ENCODE measurements at places on chromosomes 2 and 18. TPM values are rescaled to one million over a fixed set of nuclear protein-coding genes. Genes with fewer than 3 reads are reported as not detected.

Gene AGFG1
- total RNA-seq = 92.1 TPM

GRCh38 chr2:55277310-55277709 lies 8.3 kb upstream of the MTIF2 start:
- no peak overlapping the region for H3K4me3 ChIP-seq
- no peak for DNase-seq
- no peaks in the 10 kb centered on the region for H3K36me3 ChIP-seq
- no peaks in the 10 kb centered on the region for H3K27me3 ChIP-seq

Gene SCN1A
- total RNA-seq = 0.35 TPM

DNA sequence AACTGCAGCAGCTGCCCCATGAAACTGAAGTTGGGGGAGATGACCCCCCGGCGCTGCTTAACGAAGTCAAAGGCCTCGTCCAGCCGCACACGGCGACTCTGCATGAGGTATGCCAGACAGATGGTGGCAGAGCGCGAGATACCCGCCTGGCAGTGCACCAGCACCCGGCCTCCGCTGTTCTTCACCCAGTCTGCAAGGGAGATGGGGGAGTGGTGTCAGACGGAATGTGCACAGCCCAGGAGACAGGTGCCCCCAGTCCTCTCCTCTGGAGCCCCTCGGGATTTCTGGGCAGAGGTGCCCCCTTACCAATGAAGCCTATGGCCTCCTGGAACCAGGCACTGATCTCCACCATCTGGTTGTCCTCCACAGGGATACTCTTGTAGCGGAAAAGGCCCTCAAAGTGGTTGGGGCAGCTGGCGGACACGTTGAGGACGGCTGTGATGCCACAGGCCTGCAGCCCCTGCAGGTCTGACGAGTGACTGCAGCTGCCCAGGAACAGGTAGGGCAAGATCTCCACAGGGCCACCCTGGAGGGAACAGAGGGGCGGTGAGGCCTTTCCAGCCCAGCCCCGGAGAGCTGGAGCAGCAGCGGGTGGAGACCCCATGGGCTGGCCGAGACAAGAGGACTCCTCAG lies 1.3 kb downstream of the DUSP2 start:
- no peaks in the 10 kb centered on the region for H3K27me3 ChIP-seq
- peaks cover 16% of the 10 kb centered on the region for H3K4me1 ChIP-seq
- H3K36me3 ChIP-seq = no peaks in the 10 kb centered on the region
- no peak overlapping the region for H3K27ac ChIP-seq

GRCh38 chr2:44965684-44966083 lies 24.2 kb downstream of the SIX3 start:
- no peak for DNase-seq
- peaks cover 18% of the 10 kb centered on the region for H3K27me3 ChIP-seq
- no peaks in the 10 kb centered on the region for H3K36me3 ChIP-seq
- no peaks in the 10 kb centered on the region for H3K4me1 ChIP-seq

Gene DHRS9
- total RNA-seq = 0.81 TPM

DNA sequence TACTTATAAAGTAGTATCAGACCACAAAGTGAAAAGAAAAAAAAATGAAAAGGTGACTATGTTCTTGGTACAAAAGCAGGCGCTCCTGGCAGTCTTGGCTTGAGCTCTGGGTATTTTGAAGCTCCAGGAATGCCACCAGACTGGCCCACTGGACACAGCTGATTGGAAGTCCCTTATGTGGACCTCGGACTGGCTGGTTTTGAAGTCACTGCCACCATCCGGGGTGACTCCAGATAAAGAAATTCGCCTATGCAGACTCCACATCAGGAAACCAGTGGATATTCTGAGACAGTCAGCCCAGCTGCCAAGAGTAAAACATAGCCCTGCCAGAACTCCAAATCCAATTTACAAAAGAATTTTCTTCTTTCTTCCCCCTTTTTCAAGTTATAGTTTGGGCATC lies 28.0 kb downstream of the ACKR3 start:
- H3K36me3 ChIP-seq = no peaks in the 10 kb centered on the region
- H3K4me1 ChIP-seq = no peaks in the 10 kb centered on the region
- no peak overlapping the region for H3K4me3 ChIP-seq
- no peak for DNase-seq
- H3K27ac ChIP-seq = peak overlapping the region; percentile 52
- no peaks in the 10 kb centered on the region for H3K27me3 ChIP-seq

GRCh38 chr2:168841445-168841844 lies 39.0 kb downstream of the NOSTRIN start:
- no peaks in the 10 kb centered on the region for H3K4me1 ChIP-seq
- H3K27me3 ChIP-seq = no peaks in the 10 kb centered on the region
- H3K36me3 ChIP-seq = no peaks in the 10 kb centered on the region
- no peak overlapping the region for H3K4me3 ChIP-seq
- no peak for DNase-seq
- H3K27ac ChIP-seq = no peak overlapping the region

DNA sequence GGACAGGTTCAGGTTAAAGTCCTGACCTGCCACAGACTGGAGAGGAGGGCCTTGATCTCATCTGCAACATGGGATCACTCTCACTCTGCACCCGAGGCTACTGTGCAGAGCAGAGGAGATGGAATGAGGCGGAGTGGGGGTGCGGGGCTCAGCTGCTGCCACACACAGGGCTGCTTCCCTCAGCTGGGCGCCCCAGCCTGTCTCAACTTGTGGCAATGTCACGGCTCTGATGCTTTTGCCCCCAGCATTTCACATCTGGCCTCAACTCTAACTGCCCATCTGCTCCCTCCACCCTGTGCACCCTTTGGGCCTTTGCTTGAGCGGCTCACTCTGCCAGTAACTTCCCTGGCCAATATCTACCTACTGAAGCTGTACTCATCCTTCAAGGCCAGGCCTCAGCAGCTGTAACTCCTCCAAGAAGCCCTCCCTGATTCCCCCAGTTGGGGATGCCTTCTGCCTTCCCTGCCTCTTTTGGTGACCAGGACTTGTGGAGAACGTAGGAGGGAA lies 70.3 kb downstream of the POLR1A start:
- H3K27ac ChIP-seq = peak overlapping the region; percentile 84
- peaks cover 20% of the 10 kb centered on the region for H3K36me3 ChIP-seq
- H3K4me1 ChIP-seq = peaks cover 46% of the 10 kb centered on the region
- no peak for DNase-seq

DNA sequence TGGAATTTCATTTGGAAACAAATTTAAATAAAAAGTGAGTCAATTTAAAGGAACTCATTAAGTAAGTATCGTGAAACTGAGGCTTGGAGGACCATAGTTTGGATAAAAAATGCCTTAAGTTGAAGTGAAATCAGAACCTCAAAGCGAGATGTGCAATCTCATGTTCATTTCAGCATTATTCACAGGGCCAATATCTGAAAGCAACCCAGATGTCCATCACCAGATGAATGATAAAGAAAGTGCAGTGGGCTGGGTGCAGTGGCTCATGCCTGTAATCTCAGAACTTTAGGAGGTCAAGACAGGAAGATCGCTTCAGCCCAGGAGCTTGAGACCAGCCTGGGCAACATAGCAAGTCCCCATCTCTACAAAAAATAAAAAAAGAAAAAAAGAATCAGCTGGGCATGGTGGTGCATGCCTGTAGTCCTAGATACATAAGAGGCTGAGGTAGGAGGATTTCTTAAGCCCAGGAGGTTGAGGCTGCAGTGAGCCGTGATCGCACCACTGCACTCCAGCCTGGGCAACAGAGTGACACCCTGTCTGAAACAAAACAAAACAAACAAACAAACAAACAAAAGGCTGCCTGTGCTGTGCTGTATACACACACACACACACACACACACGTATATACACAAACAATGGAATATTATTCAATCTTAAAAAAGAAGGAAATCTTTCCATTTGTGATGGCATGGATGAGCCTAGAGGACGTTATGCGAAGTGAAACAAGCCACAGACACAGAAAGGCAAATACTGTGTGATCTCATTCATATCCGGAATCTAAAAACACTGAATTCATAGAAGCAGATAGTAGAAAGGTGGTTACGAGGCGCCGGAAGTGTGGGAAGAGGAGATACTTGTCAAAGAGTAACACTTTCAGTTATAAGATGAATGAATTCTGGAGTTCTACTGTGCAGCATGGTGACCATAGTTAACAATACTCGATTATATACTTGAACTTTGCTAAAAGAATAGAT lies 14.5 kb downstream of the SH3RF3 start:
- H3K27ac ChIP-seq = no peak overlapping the region
- no peaks in the 10 kb centered on the region for H3K36me3 ChIP-seq
- H3K4me3 ChIP-seq = no peak overlapping the region
- no peaks in the 10 kb centered on the region for H3K4me1 ChIP-seq

DNA sequence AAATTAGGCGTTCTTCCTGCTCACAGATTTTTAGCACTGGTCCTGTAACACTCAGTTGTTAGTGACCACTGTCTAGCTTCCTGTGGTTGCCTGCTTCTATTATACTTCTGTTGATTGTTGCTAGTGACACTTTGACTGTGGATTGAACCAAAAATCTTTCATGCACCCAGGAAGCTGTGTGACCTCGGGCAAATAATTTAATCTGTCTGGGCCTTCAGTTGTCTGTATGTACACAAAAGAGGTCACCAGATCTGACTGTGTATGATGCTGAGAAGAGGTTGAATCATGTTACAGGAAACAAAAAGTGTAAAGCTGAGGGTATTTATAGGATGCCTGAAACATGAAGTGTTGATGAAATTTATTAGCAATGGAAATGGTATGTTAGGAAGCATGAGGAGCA lies 12.7 kb downstream of the ICOS start:
- H3K36me3 ChIP-seq = no peaks in the 10 kb centered on the region
- no peaks in the 10 kb centered on the region for H3K4me1 ChIP-seq
- H3K27me3 ChIP-seq = no peaks in the 10 kb centered on the region
- H3K4me3 ChIP-seq = no peak overlapping the region
- no peak for DNase-seq
- H3K27ac ChIP-seq = no peak overlapping the region

GRCh38 chr2:108787216-108787541 lies 608 bp downstream of the CCDC138 start:
- H3K4me1 ChIP-seq = peaks cover 11% of the 10 kb centered on the region
- H3K36me3 ChIP-seq = no peaks in the 10 kb centered on the region
- H3K27me3 ChIP-seq = no peaks in the 10 kb centered on the region
- peak overlapping the region; percentile 79 for H3K4me3 ChIP-seq
- no peak overlapping the region for H3K27ac ChIP-seq

DNA sequence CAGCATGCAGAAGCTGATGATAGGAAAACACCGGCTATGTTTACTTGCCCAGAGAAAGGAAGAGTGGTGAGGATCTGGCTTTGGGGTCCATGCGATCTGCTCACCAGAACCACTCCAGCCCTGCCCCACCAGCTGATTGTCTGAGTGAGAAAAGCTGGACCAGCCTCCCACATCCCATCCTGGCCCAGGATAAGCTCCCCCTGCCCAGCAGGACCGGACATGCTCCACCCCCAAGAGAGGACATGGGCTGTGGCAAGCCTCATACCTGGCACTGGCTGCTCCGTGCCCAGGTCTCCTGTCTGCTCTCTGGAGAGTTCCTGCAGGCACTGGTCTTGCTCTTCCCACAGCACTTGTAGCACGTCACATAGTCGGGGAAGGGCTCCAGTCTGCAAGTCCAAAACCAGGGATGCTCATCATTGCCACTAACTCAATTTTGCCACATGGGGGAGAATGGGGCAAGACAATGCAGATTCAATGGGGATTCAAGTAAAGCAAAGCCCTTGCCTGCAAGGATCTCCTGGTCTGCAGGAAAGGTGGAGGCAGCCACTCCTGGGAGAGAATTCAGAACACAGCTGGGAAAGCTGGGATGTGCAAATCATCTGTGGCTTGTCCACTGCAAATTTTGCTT lies 30.0 kb downstream of the SCTR start:
- H3K27ac ChIP-seq = no peak overlapping the region
- DNase-seq = no peak
- H3K36me3 ChIP-seq = no peaks in the 10 kb centered on the region
- peaks cover 21% of the 10 kb centered on the region for H3K4me1 ChIP-seq

- DNase-seq = no peak
- H3K4me3 ChIP-seq = no peak overlapping the region
- no peaks in the 10 kb centered on the region for H3K27me3 ChIP-seq
These were observed 37.7 kb downstream of the INPP4A start for GRCh38 chr2:98482362-98482761.

DNA sequence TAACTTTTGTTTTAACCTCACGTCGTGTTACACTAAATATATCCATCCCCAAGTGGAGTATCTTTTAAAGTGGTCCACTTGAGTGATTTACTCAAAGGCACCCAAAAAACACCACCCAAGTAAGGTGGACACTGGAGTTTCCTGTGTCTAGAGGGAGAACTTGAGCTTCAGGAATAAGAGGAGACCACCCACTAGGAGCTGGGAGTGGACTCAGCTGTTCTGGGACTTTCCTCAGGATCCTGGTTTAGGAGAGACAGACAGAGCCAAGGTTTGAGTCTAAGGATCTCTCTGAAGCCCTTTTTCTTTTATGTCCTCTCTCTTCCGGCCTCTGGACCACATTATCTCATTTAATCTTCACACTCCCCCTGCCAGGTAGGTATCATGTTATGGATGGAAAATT lies 150.7 kb downstream of the GBX2 start:
- no peak overlapping the region for H3K4me3 ChIP-seq
- no peaks in the 10 kb centered on the region for H3K36me3 ChIP-seq
- no peaks in the 10 kb centered on the region for H3K4me1 ChIP-seq

GRCh38 chr2:118431586-118431985 lies 343.3 kb downstream of the INSIG2 start:
- H3K4me1 ChIP-seq = no peaks in the 10 kb centered on the region
- no peak for DNase-seq
- H3K4me3 ChIP-seq = no peak overlapping the region
- no peaks in the 10 kb centered on the region for H3K27me3 ChIP-seq
- H3K27ac ChIP-seq = no peak overlapping the region
- H3K36me3 ChIP-seq = no peaks in the 10 kb centered on the region

- no peak overlapping the region for H3K4me3 ChIP-seq
- H3K4me1 ChIP-seq = no peaks in the 10 kb centered on the region
- H3K27me3 ChIP-seq = no peaks in the 10 kb centered on the region
- DNase-seq = no peak
These were observed 221.1 kb upstream of the NRP2 start for GRCh38 chr2:205461169-205461568.

- DNase-seq = no peak
- H3K36me3 ChIP-seq = no peaks in the 10 kb centered on the region
- no peak overlapping the region for H3K4me3 ChIP-seq
These were observed 79.0 kb downstream of the OLA1 start for GRCh38 chr2:174169372-174169771.

- no peak overlapping the region for H3K4me3 ChIP-seq
- no peaks in the 10 kb centered on the region for H3K27me3 ChIP-seq
- H3K36me3 ChIP-seq = no peaks in the 10 kb centered on the region
- H3K4me1 ChIP-seq = no peaks in the 10 kb centered on the region
These were observed 464.5 kb upstream of the CHAC2 start for GRCh38 chr2:53303012-53303578.

Gene SPATA3
- not detected for total RNA-seq

GRCh38 chr2:236393101-236393500 lies 128.9 kb upstream of the ASB18 start:
- H3K4me1 ChIP-seq = no peaks in the 10 kb centered on the region
- H3K27me3 ChIP-seq = no peaks in the 10 kb centered on the region
- no peak for DNase-seq
- no peak overlapping the region for H3K27ac ChIP-seq

GRCh38 chr18:28256166-28256565 lies 79.2 kb upstream of the CDH2 start:
- H3K27me3 ChIP-seq = no peaks in the 10 kb centered on the region
- H3K36me3 ChIP-seq = no peaks in the 10 kb centered on the region
- DNase-seq = no peak
- no peaks in the 10 kb centered on the region for H3K4me1 ChIP-seq
- no peak overlapping the region for H3K27ac ChIP-seq

Gene FTCDNL1
- total RNA-seq = 1.2 TPM
